ENCODE measurements at places on chromosomes 12 and 14. TPM values are rescaled to one million over a fixed set of nuclear protein-coding genes. Genes with fewer than 3 reads are reported as not detected.

- H3K4me3 ChIP-seq = no peak overlapping the region
- no peaks in the 10 kb centered on the region for H3K27me3 ChIP-seq
- peaks cover 2% of the 10 kb centered on the region for H3K4me1 ChIP-seq
- no peak overlapping the region for H3K27ac ChIP-seq
- H3K36me3 ChIP-seq = no peaks in the 10 kb centered on the region
These were observed 63.7 kb upstream of the MANSC4 start for GRCh38 chr12:27843714-27844245.

DNA sequence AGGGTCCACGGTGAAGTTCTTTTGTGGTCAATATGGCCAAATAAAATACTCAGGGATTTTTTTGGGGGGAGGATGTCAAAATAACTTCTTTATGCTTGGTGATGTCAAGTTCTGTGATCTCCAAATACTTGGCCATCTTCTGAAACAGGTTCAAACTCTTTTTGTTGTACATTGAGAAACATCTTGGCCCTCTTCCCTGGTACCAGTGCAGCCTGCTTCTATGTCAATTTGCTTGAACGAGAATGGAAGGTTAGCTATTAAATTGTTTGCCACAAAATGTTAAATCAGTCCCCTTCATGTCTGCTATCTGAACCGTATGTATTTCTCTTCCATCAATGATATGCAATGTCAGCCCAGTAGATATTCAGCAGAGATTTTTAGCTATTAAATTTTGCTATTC lies 6.1 kb upstream of the CRADD start:
- H3K4me1 ChIP-seq = no peaks in the 10 kb centered on the region
- H3K36me3 ChIP-seq = no peaks in the 10 kb centered on the region
- H3K27ac ChIP-seq = no peak overlapping the region
- H3K4me3 ChIP-seq = no peak overlapping the region
- no peaks in the 10 kb centered on the region for H3K27me3 ChIP-seq

GRCh38 chr14:47660158-47660557 lies 15.2 kb downstream of the MDGA2 start:
- no peak overlapping the region for H3K27ac ChIP-seq

The RNASE2 gene
- 4.1 TPM for total RNA-seq

DNA sequence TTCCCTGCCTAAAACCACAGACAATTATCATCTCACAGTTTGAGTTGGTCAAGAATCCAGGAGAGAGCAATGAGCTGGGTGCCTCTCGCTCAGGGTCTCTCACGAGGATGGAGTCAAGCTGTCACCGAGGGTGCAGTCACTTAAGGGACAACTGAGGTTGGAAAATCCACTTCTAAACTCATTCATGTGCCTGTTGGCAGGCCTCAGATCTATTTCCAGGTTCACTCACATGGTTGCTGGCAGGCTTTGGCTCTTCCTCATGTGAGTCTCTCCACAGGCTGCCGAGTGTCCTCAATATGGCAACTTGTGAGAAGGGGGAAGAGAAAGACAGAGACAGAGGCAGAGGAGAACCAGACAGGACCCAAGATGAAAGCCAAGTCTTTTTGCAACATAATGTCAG lies 10.5 kb upstream of the OR10P1 start:
- no peak for DNase-seq
- no peaks in the 10 kb centered on the region for H3K27me3 ChIP-seq
- H3K4me1 ChIP-seq = no peaks in the 10 kb centered on the region
- H3K27ac ChIP-seq = no peak overlapping the region
- H3K4me3 ChIP-seq = no peak overlapping the region

- H3K27ac ChIP-seq = no peak overlapping the region
- H3K36me3 ChIP-seq = no peaks in the 10 kb centered on the region
These were observed 92.9 kb upstream of the IGF1 start for GRCh38 chr12:102573237-102573636.

The COQ5 gene
- total RNA-seq = 19.6 TPM

The PAPOLA gene
- total RNA-seq = 153 TPM

The CLEC2A gene
- total RNA-seq = not detected

DNA sequence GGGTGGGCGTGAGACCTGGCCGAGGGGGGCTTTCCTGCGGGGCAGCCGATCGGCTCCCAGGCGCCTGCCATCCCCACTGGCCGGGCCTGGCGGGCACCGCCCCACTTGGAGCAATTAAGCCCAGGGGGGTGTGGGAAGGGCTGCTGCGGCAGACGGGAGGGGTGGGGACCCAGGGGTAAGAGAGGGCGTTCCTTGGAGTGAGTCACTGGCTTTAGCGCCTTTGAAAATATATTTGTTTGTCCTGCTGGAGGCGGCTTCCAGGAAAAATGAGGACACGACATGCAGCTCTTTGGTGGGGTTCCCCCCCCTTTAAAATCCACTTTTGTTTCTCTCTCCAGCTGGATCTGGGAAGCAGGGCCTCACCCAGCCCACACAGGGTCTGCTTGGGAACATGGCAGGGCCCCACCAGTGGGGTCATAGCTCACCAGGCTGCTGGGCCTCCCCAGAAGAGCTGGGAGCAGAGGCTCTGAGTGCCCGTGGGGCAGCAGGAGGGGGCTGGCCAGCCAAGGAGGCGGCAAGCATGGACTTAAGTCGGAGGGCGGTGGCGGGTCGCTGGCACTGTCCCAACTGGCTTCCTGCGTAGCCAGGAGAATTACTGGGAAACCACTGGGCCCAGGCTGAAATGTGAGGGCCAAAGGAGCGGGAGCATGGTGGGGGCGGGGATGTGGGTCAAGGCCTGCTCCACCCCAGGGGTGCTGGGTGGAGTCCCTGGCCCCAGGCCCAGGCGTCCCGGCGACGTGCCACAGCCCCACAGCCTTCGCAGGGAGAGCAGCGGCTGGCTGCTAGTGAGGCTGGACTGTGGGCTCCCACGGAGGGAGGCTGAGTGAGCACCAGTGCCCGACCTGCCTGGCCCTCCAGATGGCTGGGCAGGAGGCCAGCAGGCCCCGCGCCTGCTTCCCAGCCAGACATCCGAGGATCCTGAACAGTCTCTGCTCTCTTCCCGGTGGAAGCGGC lies 128.0 kb downstream of the RFLNA start:
- peak overlapping the region; percentile 21 for H3K4me3 ChIP-seq
- H3K27me3 ChIP-seq = no peaks in the 10 kb centered on the region
- H3K27ac ChIP-seq = peak overlapping the region; percentile 91
- peaks cover 64% of the 10 kb centered on the region for H3K36me3 ChIP-seq
- DNase-seq = peak; percentile 93

- no peak for DNase-seq
- H3K27ac ChIP-seq = no peak overlapping the region
- no peak overlapping the region for H3K4me3 ChIP-seq
- peaks cover 17% of the 10 kb centered on the region for H3K27me3 ChIP-seq
- H3K4me1 ChIP-seq = no peaks in the 10 kb centered on the region
- no peaks in the 10 kb centered on the region for H3K36me3 ChIP-seq
These were observed 96.1 kb downstream of the KSR2 start for GRCh38 chr12:117872546-117873169.

The CLEC4A gene
- 8.3 TPM for total RNA-seq

DNA sequence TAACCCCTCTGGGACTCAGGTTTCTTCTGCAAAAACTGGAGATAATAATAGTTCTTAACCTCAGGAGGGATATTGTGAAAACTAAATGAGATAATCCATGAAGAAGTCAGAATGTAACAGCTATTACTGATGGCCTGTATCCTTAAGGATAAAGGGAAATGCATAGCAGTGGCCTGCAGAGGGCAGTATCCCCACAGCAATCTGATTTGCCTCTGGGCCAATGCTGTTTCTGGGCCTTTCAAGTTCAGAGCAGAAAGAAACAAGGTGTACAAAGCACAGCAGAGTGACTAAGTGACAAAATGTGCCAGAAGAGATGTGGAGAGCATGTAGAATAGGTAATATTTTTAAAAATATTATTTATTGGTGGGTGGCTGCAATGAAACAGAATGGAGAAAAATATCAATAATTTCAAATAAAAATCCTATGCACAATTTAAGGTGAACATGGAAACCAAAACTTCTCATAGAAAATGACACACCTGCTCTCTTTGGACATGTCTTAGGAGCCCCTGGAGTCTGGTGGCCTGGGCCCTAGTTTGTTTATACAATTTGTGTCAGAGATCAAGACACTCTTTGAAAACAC lies 90.3 kb downstream of the C12orf75 start:
- H3K4me1 ChIP-seq = no peaks in the 10 kb centered on the region
- DNase-seq = no peak
- no peaks in the 10 kb centered on the region for H3K36me3 ChIP-seq
- no peaks in the 10 kb centered on the region for H3K27me3 ChIP-seq

GRCh38 chr12:29102741-29103140 lies 46.3 kb upstream of the FAR2 start:
- H3K36me3 ChIP-seq = no peaks in the 10 kb centered on the region
- no peaks in the 10 kb centered on the region for H3K4me1 ChIP-seq
- DNase-seq = no peak

- H3K36me3 ChIP-seq = peaks cover 13% of the 10 kb centered on the region
- H3K27ac ChIP-seq = peak overlapping the region; percentile 20
- peaks cover 63% of the 10 kb centered on the region for H3K4me1 ChIP-seq
- H3K4me3 ChIP-seq = no peak overlapping the region
- H3K27me3 ChIP-seq = no peaks in the 10 kb centered on the region
These were observed 8.0 kb upstream of the SELPLG start for GRCh38 chr12:108641446-108642268.

GRCh38 chr14:78103271-78103670 lies 66.9 kb upstream of the NRXN3 start:
- no peaks in the 10 kb centered on the region for H3K4me1 ChIP-seq
- no peak for DNase-seq
- H3K27me3 ChIP-seq = no peaks in the 10 kb centered on the region

The BLTP3B gene
- 22.0 TPM for total RNA-seq

The CABP1 gene
- 0.23 TPM for total RNA-seq

The RARG gene
- 23.8 TPM for total RNA-seq

- no peaks in the 10 kb centered on the region for H3K27me3 ChIP-seq
- peak overlapping the region; percentile 79 for H3K27ac ChIP-seq
- peaks cover 10% of the 10 kb centered on the region for H3K36me3 ChIP-seq
These were observed 1.0 kb upstream of the DDX23 start for GRCh38 chr12:48852734-48853688.

The NFE2 gene
- total RNA-seq = 7.5 TPM

The SOCS4 gene
- 23.8 TPM for total RNA-seq

The BATF gene
- 4.9 TPM for total RNA-seq

- no peaks in the 10 kb centered on the region for H3K27me3 ChIP-seq
- no peak overlapping the region for H3K27ac ChIP-seq
- no peak overlapping the region for H3K4me3 ChIP-seq
- no peak for DNase-seq
- peaks cover 4% of the 10 kb centered on the region for H3K4me1 ChIP-seq
These were observed 1.0 kb downstream of the BDKRB1 start for GRCh38 chr14:96257056-96257455.

The RBMS2 gene
- 142 TPM for total RNA-seq

The ST8SIA1 gene
- total RNA-seq = 8.5 TPM

The PRKD1 gene
- total RNA-seq = 17.2 TPM

DNA sequence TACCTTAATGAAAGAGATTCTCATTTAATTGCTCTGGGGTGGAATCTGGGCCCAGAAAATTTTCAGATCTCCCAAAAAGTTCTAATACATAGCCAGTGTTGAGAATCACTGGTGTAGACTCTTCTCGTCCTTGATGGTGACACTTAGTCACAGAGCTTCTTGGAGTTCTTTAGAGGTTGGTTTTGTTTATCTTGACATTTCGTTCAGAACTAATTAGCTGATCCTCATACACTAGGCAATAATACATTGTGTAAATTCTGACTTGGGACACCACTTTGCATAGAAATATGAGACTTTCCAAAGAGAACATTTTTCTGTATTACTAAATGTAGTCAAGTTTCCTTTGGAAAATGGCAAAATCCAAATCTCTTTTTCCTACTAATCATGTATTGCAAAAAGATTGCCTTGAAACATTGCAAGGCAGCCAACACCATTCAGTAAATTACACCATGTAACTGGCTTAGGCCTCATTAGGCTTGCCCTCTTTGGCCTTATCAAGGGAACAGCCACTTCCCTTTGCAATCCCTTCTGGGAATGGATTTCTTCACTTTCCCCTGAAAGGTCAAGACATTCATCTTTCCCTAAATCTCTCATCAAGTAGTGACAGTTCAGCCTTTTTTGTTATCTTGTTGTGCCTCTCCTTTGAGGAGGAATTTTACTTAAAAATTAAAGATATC lies 102.2 kb downstream of the PAH start:
- no peak for DNase-seq
- H3K4me1 ChIP-seq = no peaks in the 10 kb centered on the region
- no peaks in the 10 kb centered on the region for H3K36me3 ChIP-seq
- H3K27me3 ChIP-seq = peaks cover 5% of the 10 kb centered on the region
- H3K4me3 ChIP-seq = no peak overlapping the region

DNA sequence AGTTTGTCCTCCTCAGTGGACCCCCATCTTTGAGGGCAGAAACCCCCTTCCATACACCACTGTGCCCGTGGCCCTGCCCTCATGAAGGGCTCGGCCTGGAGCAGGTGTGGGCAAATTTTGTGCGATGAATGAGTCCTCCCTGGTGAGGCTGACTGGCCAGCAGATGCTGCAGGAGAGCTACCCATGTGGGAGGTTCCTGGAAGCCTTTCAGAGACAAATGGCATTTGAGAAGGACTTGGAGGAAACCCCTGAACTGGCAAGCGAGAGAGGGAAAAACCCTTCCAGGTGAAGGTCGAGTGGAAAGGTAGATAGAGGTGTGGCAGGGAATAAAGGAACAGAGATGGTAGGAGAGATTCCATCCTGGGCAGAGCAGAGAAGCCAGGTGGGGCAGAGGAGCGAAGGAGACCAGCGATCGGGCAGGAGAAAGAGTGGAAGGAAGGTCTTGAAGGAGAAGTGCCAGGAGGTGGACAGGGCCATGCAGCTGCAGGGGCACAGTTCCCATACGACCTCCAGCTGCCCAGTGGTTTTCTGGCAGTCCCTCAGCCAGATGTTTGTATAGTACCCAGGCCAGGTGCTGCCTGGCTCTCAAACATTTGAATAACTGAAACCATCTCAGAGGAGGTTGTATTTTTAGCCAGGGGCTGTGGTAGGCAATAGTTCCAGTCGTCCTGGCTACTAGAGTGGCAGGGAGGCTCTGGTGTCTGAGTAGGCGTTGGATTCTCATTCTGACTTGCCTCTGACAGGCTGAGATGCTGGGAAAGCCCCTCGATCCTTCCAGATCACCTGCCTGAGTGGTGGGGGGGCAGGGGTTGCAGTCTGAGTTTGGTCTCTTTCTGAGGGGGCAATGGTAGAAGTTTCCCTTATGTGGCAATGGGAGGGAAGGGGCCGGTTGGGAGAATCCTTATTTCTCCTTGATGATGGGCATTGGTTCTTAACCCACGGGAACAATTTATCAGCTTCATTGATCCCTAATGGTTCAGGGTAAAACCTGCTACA lies 40.1 kb downstream of the FBXL14 start:
- DNase-seq = peak; percentile 47
- H3K4me3 ChIP-seq = no peak overlapping the region
- H3K36me3 ChIP-seq = no peaks in the 10 kb centered on the region
- H3K27ac ChIP-seq = no peak overlapping the region
- no peaks in the 10 kb centered on the region for H3K4me1 ChIP-seq
- H3K27me3 ChIP-seq = no peaks in the 10 kb centered on the region

- no peak for DNase-seq
- no peaks in the 10 kb centered on the region for H3K4me1 ChIP-seq
- H3K27me3 ChIP-seq = no peaks in the 10 kb centered on the region
- H3K4me3 ChIP-seq = peak overlapping the region; percentile 42
- H3K36me3 ChIP-seq = no peaks in the 10 kb centered on the region
These were observed 1.8 kb downstream of the DCN start for GRCh38 chr12:91180582-91181395.

Measured in upper lobe of right lung (tissue), 1 donor.